ENCODE measurements at places on chromosomes 16 and 17. TPM values are rescaled to one million over a fixed set of nuclear protein-coding genes. Genes with fewer than 3 reads are reported as not detected.

DNA sequence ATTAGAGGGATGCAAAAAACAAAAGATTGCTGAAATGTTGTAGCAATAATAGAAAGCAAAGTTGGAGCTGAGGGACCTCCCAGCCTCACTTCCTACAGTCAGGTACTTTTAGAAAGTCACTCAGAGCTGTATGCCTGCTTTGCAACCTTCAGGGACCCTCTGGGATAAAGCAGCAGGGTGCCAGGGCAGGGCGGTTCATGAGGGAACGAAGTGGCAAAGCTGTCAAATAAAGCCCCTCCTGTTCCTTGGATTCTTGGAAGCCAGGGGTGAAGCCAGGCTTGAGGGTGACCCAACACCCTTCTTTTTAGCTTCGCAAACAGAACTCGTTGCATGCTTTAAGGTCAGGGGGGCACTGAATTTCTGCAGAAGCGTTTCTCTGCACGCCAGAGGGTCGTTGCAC is 767 bp downstream of the ATP2C2 start:
- no peaks in the 10 kb centered on the region for H3K36me3 ChIP-seq
- peaks cover 68% of the 10 kb centered on the region for H3K27me3 ChIP-seq
- no peak overlapping the region for H3K27ac ChIP-seq
- no peak for DNase-seq

DNA sequence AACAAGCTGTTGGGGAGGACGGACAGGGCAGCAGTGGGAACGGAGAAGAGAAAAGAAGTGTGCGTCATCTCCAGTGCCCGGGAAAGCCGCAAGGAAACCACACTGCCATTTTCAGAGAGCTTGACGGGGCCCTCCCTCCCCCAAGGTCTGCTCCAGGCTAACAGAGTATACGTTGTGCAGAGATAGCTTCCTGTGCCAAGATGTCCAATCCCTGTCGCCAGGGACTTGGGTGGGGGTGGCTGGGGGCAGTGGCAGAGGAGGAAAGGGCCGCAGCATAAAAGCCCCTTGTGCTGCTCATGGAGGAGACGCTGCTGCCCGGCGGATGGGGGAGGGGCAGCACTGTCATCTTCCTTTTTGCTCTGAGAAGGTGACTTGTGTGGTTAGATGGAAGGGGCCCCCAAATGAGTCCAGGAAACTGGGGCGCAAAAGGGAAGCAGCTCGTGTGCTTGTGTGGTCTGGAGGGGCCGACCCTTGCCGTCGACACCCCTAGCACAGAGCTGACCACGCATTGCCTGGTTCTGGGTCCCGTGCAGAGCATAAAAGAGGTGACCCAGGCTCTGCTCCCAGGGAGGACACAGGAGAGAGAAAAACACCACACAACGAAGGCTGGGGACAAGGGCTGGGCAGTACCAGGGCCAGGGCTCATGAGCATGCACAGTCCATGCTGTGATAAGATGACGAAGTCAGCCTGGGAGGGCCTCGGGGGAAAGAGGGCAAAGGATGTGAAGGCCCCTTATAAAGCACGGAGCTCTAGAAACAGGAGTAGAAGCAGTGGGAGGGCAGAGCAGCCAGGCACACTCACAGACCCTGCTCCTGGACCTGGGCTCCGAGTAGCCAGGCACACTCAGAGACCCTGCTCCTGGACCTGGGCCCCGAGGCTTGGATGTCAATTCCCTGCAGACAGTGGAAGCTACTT is 372.7 kb downstream of the SLC39A11 start:
- peak; percentile 76 for DNase-seq
- peak overlapping the region; percentile 93 for H3K27ac ChIP-seq
- peak overlapping the region; percentile 83 for H3K4me3 ChIP-seq
- H3K4me1 ChIP-seq: peaks cover 36% of the 10 kb centered on the region

WFDC1 gene
- not detected for total RNA-seq

SGCA gene
- not detected for total RNA-seq

PPP1R27 gene
- total RNA-seq: not detected
